COLO829 (cell line): ENCODE measurements at places on chromosomes 6 and 20.

- DNase-seq: no peak
Measured at GRCh38 chr6:162069995-162070394, 657.6 kb downstream of the PRKN start.

DNA sequence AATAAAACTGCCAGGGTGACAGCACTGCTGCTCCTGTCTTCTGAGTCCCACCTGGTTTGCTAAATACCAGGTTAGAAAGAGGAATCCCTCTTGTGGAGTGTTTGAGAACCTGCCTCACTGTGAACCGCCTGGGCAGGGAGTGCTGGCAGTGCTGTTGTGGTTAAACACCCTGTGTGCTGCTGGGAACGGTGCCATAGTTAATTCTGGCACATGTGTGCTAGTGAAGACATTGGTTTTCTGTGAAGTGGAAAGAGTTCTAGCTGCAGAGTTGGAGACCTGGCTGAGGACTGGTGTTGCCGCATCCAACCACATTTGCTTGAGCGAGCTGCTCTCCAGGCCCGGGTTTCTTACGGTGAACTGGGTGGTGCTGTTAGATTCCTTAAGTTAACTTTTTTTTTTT is 72.7 kb downstream of the IGF2R start:
- DNase-seq: no peak

- no peak for DNase-seq
Measured at GRCh38 chr6:57097596-57097995, 7.6 kb downstream of the ZNF451 start.

DNA sequence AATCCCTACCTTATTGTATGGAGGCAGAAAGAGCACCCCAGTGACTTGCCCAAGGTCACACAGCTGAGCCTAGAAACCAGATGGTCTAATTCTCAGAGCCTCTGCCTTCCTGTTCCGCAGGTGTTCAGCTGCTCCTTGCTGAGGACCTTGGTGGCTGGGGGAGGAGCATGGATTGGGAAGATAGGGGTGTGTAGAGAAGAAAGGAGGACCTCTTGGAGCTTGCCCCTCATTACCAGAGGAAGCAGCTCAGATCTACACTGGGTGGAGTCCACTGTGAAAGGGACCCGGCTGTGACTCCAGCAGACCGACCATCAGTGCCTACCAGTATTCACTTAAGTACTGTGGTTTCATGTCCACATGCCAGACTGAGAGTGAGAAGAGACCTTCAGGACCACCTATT is 15.2 kb downstream of the FOXP4 start:
- DNase-seq: no peak

- DNase-seq: peak; percentile 94
Measured at GRCh38 chr20:62704341-62704948, 4.2 kb upstream of the NTSR1 start.

DNA sequence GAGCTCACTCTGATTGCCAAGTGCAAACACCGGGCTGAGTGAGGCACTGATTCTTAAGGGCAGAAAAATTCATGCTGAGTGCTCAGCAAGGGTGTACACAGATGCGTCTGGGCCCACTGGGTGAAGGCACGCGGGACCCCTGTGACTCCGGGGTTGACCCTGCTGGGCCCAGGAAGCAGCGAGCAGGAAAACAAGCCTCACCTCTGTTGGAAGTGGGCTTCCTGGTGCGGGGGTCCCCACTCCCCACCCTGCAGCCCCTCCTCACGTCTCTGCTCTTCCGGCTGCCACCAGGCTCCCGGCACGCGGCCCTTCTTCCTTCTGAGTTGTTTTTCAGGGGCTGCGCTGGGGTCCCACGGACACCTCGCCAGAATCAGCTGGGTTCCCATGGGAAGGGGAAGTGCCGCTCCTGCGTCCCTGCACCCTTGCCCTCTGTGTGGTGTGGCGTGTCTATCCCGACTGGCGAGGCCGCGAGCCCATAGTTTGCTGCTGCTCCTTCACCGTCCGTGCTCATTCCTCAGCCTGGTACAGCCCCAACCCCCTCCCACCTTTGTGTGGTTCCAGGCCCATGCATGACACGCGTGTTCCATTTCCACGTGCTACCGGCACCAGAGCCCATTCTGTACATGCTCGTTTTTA is 80.6 kb upstream of the BHLHE23 start:
- DNase-seq: no peak

DNA sequence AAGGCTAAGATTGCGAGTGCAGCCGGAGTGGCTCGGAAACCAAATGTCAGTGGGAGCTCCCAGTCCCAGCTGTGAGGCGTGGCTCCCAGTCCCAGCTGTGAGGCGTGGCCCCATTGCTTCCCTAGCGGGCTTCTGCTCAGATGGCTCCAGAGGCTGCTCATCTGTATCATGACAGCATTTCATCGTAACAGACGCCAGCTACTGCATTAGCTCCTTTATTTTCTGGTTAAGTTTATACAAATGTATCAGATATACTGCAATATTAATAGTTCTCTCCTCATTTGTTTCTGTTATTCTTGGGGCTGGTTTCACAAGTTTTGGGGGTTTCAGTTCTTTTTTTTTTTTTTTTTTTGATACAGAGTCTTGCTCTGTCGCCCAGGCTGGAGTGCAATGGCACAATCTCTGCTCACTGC is 34.7 kb upstream of the TBXT start:
- DNase-seq: no peak

GRCh38 chr6:80733641-80734040 is 627.2 kb downstream of the BCKDHB start:
- no peak for DNase-seq

- DNase-seq: no peak
Measured at GRCh38 chr20:32893263-32894025, 34.7 kb downstream of the EFCAB8 start.

DNA sequence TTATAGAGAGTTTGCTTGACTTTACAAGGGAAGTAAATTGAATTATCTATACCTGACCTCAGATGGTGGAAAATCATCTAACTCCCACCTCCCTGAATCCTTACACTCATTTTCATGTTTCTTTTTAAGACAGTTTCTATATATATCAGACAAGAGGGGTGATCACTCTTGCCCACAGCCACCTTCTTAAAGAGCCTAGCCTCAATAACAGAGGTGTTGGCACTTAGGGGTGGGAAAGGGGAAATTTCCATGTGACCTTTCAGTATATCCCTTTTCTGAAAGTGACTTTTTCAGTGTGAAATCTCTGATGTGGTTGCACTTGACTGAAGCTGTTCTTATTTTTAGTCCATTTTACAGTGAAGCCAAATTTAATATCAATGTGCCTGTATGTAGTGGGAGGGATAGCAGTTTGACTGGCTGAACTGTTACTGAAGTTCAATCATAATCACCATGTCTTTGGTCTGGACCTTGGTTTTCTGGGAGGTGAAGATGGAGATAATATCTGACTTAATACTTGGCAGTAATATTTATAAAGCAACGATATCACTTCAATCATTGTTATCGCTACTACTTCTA is 141.3 kb downstream of the MAP3K7 start:
- no peak for DNase-seq

GRCh38 chr6:92617721-92618120 is 801.6 kb downstream of the EPHA7 start:
- DNase-seq: no peak

GRCh38 chr6:44662461-44663121 is 275.1 kb downstream of the CDC5L start:
- no peak for DNase-seq

DNA sequence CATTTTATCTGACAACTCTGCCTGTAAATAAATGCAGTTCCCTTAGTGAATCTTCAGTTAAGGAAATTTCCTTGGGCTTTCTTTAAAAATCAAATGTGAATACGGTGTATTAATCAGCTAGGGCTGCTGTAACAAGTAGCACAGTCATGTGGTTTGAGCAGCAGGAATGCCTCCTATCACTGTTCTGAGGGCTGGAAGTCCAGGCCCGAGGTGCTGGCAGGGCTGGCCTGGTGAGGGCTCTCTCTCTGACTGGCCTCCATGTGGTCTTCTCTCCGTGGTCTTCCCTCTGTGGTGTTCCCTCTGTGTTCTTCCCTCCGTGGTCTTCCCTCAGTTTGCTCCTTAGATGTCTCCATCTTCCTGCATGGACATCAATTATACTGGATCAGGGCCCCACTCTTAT is 124.1 kb downstream of the SMOC2 start:
- DNase-seq: no peak

DNA sequence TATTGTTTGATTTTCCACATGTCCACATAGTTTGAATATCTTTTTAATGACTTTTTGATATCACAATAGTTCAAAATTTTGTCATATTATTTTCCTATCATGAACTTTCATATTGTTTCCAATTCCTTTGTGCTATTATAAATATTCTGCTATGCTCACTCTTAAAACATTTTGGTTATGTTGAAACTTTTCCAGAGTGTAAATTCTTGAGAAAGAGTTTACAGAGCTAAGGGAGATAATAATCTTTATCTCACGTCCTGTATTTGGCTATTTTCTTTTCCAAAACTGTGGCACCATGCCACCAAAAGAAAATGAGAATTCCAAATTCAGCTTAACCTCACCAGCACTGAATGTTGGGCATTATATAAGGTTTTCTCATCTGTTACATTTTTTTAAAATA is 210.9 kb downstream of the TFAP2B start:
- DNase-seq: no peak

DNA sequence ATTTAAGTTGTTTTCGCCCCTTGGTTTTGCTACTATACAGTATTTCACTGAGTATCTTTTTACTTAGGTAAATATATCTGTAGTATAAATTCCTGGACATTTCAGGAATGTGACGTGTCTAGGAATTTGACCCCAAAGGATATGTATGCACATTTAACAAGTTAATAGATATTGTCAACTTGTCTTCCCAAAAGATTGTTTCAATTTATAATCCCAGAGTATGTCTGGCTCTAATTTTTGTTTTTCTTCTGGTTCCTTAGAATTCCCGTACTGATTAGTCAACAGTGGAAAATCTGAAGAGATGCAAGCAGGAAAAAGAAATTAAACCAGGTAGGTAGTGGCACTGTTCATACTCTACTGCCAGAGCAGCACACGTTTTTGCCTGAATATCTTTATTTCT is 7.2 kb downstream of the PKIG start:
- no peak for DNase-seq

DNA sequence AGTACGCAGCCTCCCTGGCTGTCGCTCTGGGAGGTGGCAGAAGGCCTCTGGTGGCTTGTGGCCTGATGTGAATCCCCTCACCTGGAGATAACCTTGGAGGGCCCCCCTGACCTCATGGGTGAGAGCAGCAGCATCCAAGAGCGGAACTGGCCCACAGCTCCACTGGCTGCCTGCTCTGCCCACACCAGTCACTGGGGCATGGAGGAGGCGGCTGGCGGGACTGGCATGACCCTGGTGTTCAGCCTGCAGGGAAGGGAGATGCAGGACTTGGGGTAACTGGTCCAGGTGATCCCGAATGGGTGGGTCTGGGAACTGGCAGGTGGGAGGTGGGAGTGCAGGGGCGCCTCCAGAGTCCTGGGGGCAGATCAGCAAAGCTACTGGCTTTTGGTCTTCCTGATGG is 10.6 kb upstream of the DSN1 start:
- DNase-seq: no peak

DNA sequence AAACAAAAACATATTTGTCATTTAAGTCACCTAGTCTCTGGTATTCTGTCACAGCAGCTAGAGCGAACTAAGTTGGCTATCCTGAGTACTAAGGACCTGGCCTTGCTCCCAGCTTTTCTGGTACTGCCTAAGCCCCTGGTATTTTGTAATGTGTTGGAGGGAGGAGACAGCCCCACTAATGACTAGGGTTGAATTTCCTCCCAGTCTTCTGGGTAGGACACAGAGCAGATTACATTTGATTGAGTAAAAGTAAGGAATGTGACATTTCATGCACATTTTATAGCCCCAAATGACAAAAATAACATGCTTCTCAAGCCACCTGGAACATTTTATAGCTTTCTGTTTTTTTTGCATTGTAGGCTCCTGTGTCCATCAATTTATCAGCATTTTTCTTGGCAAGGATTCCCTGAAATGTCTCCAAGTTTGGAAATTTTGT is 47.9 kb upstream of the DDR1 start:
- DNase-seq: no peak

DNA sequence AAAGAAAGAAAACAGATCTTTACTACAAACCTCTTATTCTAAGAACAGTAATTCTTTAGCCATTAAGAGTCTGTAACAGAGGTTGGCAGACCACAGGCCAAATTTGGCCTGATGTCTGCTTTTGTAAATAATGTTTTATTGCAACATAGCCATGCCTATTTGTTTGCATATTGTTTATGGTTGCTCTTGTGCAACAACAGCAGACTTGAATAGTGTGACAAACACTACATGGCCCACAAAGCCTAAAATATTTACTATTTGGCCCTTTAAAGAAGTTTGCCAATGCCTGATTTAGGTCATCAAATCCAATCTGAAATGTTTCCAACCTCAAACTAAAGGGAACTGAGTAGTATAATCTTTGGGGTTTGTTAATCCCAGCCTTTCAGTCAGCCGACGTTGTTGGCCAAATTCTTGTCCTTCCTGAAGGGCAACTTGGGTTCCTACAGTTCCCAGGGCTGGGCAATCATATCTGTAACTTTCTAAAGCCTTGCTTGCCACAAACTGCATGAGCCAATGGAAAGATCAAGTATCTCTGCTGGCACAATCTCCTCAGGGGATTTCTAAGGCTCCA is 33.9 kb upstream of the TBC1D20 start:
- no peak for DNase-seq

DNA sequence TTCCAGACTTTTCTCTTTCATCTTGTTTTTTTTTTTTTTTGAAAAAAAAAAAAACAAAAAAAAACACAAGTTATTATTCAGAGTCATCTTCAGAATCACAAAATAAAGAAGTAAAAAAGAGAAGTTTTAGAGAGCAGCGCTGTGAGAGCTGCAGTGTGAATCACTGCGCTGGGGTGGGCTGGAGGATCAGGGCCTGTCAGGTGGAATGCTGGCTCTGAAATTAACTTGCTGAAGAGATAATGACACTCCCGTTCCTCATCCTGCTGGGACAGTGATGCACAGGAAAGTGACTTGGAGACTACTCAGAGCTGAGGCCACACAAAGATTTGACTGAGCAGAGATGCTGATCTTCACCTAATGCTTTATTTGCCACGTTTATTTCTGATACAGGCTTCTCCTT is 42.7 kb upstream of the CLDN20 start:
- DNase-seq: no peak

GRCh38 chr6:35736253-35736894 is 458 bp upstream of the ARMC12 start:
- peak; percentile 64 for DNase-seq

DNA sequence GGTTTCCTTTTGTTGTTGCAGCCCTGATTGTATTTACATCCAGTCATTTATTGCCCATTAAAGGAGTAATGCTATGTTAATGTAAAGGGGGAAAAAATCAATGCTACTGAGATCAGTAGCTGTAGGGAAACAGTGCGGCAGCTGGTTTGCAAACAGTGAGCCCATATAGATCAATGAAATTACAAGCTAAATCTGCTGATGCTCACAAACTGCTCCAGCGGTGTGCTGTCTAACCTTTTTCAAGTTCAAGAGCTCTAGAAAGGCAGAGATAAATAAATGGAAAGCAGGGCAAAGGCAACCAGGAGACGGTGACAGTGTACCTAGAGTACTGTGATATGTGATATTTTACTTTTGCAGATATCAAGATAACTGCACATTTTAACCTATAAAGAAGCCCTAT is 449.0 kb upstream of the MMS22L start:
- DNase-seq: no peak

GRCh38 chr20:14507711-14508110 is 170.3 kb upstream of the FLRT3 start:
- DNase-seq: no peak

GRCh38 chr6:111846492-111847409 is 26.5 kb downstream of the FYN start:
- DNase-seq: no peak
